ENCODE measurements at places on chromosomes 11 and 22.

- no peak for DNase-seq
Observed at GRCh38 chr22:35977136-35977535, 51.5 kb downstream of the RBFOX2 start.

DNA sequence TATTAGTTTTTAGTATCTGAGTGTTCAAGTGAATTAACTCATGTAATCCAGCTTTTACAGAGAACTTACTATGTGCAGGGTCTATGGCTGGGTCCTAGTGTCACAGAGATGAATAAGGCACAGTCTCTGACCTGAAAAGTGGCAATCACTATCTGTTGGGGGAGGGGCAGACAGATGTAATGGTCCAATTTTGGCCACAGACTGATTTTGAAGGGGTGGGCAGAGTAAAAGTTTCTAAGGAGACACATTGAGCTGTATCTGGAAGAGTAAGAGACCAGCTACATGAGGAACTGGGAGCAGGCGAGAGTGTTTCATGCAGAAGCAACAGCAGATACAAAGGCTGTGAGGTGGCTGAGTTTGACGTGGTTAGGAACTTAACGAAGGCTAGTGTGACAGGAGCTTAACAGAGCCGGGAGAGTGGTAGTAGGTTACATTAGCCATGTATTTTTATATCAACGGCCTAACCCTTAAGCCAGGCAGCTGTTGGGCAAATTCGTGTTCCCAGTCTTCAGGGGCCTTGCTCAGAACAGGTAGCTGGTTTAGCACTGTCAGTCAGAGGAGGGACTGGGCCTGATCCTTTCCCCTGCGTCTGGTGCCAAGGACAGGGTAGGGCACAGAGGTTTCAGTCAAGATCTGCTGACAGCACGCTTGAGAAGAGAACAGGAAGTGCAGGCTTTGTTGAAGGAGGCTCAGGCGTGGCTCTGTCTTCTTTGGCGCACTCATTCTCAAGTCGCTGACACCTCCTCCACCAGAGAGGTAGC lies 1.4 kb upstream of the STIM1 start:
- DNase-seq = no peak

DNA sequence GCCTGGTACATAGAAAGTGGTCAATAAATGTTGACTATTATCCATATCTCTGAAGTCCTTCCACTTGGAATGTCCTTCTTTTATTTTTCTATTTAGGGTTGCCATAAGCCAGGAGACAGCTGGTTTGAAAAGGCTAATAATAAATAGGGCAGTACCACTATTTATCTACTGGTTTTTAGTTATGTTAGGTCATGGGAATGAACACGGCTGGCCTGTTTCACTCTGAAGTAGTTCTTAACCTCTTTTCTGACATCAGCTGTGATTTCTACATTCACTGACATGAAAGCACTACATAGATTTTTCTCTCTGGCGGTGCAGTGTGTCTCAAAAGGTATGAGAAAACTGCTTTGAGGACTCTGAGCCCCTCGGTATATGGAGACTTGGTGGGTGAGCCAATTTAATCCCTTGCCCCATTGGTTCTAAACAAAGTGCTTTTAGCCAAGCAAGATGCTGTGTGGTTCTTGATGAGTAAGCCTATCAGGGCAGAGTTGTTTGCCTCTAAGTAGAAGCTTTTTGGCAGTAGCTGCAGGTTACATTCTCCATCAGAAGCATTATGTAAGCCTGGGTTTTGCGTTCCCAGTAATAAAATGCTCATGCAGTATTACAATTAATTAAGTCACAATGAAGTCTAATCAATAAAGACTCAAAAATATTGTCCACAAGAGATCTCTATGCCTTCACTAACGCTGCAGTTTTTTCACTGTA lies 48.7 kb upstream of the APOA1 start:
- no peak for DNase-seq

- DNase-seq = no peak
Observed at GRCh38 chr22:40648386-40648785, 11.9 kb upstream of the MRTFA start.

DNA sequence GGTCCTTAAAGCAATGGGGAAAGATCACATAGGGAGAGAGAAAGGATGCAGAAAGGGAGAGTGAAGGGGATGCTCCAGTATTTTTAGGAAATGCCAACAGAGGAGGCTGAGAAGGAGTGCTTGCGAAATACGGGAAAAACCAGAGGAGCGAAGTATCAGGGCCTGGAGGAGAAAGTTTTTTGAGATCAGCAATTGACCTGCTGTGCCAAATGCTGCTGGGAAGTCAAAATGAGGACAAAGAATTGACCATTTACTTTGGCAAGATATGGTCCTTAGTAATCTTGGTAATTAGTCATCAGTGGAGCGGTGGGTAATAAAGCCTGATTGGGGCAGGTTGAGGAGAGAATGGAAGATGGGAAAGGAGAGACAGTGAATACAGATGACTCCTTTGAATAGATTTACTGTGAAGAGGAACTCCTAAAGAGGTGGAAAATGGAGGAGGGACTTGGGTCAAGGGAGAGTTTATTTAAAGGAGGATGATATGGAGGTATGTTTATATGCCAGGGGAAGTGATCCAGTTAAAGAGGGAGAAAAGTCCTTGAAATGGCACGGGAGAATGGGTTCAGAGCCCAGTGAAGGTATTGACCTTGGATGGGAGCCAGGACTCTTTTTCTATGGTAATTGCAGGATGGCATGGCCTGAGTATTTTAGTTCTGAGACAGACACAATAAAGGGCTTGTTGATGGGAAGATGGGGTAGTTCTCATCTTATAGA lies 111.5 kb downstream of the PKNOX2 start:
- no peak for DNase-seq

DNA sequence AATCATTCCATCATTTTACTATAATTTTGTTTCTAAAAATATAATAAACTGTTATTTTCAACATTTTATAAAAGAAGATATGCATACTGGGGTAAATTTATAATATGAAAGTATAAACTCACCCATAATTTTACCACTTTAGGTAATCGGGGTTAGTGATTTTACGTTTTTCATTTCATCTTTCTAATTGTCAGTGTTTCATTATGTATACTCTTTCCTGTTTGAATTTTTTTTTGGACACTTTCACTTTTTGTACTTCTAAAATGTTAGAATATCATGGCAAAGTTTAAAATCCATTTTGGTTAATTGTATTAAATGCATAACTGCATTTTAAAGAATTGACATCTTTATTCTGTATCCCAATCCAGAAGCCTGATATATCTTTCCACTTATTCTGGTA lies 115.8 kb downstream of the METTL15 start:
- no peak for DNase-seq

GRCh38 chr11:64859542-64860414 lies 15.3 kb upstream of the CDC42BPG start:
- DNase-seq = no peak

All from stimulated activated CD4-positive, alpha-beta T cell treated with anti-CD3 and anti-CD28 coated beads, Interleukin-1b, Interleukin-23, amount 100 ng/mL, for 1 hour (primary cell).